Choroid plexus epithelial cell (primary cell): ENCODE measurements at places on chromosomes 13 and 19.
A peak's percentile ranks its signal among the peaks of the same experiment; 100 is the strongest.

DNA sequence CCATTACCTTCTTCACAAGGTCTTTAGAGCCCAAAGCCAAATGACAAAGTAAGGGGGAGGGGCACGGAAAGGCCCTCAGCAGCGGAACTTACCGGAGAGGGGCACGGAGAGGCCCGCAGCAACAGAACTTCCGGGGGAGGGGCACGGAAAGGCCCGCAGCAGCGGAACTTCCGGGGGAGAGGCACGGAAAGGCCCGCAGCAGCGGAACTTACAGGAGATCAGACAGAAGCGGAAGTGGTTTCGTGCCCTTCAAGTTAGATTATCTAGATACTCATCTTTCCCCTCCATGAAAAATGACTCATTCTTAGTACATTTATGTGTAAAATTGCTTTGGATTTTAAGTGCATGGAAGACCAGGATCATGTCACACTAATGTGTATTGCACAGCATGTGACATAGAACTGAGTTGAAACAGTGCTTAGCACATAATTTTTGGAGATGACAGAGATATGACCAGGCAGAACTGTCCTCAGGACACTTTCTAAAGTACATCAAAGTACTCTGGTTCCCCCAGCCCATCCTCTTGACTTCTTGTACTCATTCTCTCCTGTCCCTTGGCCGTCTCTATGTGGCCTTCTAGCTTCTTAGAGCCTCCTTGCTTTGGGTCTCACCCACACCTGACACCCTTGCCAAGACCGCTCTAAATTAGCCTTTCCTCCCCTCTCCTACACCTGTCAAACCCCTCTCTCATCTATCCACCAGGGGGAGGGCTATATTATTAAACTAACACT lies 25.7 kb upstream of the TPTE2 start:
- peak; percentile 52 for DNase-seq

- peak; percentile 96 for DNase-seq
Measured at GRCh38 chr13:65336916-65337315, 1893.2 kb downstream of the PCDH9 start.

- no peak for DNase-seq
Measured at GRCh38 chr13:48930918-48931317, 44.8 kb upstream of the FNDC3A start.

GRCh38 chr19:15544283-15544682 lies 36.0 kb downstream of the CYP4F22 start:
- DNase-seq = no peak

GRCh38 chr19:57280962-57281400 lies 696 bp downstream of the ZNF460 start:
- DNase-seq = peak; percentile 14

GRCh38 chr13:91168386-91168711 lies 179.1 kb upstream of the MIR17HG start:
- no peak for DNase-seq

DNA sequence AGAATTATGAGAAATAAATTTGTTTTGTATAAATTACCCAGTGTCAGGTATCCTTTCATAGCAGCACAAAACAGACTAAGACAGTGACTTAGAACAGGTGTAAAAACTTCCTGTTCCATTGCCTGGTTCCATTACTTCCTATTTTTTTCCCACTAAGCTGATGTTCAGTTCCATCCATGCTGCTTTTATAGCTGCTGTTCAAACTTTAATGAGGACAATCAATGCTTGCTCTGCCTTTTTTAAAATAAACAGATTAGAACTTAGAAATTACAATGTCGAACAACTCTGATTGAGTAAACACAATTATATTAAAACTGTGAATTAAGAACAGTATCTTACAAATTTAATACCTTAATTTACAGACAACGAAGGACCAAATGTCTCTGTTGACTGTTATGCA lies 818.9 kb downstream of the OLFM4 start:
- DNase-seq = no peak
